ENCODE measurements at places on chromosomes 4 and X.

GRCh38 chr4:157226601-157227000, 6.1 kb downstream of the GRIA2 start:
- DNase-seq: no peak

DNA sequence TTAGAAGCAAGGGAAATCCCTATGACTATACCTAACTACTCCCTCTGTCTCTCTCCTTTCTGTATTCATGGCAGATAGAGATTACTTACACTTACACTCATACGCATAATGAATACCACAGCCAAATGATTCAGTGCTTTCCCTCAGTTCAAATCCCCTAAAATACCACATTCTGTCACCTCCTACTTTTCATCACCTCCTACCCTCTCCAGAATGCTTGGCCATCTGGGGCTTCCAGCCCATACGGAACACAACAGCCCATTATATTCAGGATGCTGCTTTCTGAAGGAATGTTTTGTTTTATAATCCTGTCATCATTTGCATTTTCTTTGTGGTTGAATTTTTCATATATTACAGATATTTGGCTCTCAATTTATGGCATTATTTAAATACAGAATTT, 361.6 kb downstream of the GRIA2 start:
- DNase-seq: no peak

DNA sequence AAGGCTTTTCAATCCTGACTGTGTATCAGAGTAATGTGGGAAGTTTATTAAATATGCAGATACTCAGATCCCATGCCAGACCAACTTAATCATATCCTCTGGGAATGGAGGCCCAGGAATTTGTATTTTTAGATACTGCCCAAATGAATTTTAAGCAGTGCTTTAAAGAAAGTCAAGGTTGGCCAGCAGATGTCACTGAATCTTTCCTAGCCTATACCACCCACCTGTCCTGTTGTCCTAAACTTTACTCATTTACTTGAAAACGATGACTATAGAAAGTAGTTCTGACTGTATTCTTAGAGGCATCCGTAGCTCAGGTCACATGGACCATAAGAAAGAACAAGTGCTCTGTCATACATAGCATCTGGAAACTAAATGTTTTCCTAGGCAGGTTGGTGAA, 79.9 kb downstream of the AMOT start:
- DNase-seq: no peak

GRCh38 chr4:165059386-165059785, 5.7 kb downstream of the TRIM75 start:
- no peak for DNase-seq

DNA sequence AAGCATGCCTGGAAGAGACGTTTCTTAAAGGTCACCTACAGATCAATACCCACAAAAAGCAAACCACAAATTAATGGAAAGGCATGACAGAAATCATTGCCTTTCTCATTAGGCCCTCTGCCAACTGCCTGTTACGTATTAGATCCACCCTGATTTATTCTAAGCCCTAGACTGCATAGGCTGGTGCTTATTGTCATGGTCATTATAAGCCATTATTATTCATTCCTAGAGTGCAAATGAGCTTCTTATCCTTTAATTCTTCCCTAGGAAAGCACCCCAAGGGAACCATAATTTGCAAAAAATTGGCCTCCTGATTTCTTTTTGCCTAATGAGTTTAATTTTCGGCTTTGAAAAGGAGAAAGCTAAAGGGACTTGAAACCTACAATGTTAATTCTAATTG, 184.2 kb upstream of the GPRIN3 start:
- no peak for DNase-seq
